ENCODE measurements at places on chromosomes 4 and X.

GRCh38 chrX:25597551-25597950 is 540.6 kb upstream of the MAGEB18 start:
- no peak for DNase-seq

DNA sequence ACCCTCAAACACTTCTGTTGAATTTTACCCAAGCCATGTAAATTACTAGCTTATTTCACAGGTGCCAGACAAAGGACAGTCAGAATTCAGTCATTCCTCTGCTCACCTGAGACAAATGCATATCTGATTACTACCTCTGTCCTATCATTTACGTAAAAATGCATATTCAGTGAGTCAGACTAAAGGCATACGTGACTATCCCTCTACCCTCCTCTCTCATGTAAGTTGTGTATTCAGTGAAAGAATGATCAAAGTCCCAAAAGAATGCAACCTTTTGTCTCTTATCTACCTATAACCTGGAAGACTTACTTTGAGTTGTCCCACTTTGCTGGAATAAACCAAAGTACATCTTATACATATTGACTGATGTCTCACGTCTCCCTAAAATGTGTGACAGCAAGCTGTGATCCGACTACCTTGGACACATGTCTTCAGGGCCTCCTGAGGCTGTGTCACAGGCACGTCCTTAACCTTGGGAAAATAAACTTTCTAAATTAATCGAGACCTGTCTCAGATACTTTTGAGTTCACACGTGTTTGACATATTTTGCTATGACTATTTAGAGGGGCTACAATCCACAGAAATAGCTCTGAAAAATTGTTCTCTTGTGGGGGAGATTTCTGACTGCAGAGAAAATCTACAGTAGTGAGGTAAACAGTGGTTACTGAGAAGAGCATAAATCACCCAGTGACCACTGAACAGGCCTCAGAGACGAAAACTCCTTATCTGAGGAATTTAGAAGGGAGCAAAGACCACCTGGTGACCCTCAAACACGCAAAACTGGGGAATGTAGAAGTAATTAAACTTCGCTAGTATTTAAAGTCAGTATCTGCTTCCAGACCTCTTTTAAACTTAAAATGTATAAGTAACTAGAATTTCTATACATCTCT is 1575.8 kb downstream of the STIM2 start:
- no peak for DNase-seq

DNA sequence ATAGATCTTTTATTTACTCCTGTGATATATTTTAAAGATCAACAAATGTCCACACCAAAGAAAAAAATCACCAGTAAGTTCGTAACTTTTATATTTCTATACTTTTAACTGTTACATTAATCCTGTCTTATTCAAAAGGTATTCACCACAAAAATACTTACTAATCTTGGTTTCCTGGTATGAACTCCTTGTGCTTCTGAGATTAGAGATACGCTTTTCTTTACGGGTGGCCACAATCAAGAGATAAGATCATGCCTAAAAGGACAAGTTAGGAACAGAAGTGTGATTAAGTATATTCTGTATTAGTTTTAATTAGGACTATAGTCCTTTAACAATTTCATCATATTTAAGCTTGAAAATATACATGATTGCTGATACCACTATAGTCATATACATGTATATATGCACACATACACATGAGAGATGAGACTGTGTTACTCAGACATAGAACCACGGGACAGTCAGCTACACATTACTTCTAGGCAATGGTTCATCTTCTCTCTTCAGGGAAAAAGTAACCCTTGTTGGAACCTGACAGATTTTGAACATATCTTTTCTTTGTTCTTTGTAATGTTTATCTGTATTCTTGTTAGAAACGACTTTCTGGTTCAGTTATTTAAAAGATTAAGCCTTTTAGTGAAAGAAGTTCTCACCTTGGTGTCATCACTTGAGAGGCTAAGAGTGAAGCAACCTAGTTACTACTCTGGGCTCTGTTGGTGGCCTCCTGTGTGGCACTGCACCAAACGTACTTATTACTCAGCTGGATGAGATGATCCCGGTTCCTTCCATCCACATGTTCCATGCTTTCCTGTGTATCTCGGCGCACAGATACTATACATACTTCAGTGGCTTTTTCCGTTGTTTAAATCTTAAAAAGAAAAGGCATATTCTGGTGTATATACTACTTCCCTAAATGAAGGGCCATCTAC is 146.1 kb downstream of the CBR4 start:
- no peak for DNase-seq

DNA sequence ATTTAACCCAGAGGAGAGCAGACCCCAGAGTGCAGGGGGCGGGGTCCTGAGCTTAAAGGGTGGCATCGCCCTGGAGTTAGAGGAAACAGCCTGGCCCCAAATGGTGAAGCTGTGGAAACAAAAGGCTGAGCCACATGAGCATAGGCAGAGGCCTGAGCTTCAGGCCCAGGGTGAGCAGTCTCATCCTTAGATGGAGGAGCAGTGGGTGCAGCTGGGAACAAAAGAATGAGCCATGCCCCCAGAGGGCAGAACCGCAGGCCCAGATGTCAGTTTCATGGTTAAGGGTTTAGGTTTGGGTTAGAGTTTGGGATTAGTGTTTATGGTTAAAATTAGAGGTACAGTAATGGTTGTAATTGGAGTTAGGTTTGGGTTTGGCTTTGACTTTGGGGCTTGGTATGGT is 44.4 kb upstream of the IL9R start:
- no peak for DNase-seq

GRCh38 chrX:125202591-125203248 is 117.0 kb upstream of the TEX13C start:
- peak; percentile 29 for DNase-seq

- DNase-seq, result no peak
These were observed 63.0 kb downstream of the ANK2 start for GRCh38 chr4:113112338-113112978.

- DNase-seq, result no peak
These were observed 74.2 kb downstream of the TAF1 start for GRCh38 chrX:71440401-71440800.

DNA sequence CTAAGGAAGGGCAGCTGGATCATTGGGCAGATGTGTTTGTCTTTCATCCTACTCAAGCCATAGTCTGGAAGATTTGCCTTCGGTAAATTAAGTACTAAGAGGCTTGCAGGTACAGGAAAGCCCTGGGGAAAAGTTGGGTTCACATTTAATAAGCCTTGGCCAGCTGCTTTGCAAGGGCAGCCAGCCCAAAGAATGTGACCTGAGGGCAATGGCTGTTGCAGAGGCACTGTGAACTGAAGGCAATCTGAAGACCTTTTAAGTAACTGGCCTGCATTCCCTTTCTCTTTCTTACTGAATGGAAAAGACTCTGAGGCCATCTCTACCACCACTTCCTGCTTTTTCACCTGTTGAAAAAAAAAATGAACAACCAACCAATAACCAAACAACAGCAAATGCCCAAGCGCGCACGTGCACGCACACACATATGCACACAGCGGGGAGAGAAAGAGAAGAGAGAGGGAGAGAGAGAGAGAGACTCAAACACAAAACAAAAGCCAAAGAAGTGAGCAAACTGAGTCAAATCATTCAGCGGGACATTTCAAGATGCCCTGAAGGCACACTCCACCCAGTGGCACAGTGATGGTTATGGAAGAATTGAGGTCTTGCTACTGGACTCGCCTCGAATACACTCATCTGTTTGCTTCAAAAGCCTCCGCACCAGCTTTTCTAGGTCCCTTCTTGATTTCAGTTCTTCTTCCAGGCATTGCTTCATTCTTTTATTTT is 19.6 kb downstream of the CD40LG start:
- DNase-seq, result no peak

DNA sequence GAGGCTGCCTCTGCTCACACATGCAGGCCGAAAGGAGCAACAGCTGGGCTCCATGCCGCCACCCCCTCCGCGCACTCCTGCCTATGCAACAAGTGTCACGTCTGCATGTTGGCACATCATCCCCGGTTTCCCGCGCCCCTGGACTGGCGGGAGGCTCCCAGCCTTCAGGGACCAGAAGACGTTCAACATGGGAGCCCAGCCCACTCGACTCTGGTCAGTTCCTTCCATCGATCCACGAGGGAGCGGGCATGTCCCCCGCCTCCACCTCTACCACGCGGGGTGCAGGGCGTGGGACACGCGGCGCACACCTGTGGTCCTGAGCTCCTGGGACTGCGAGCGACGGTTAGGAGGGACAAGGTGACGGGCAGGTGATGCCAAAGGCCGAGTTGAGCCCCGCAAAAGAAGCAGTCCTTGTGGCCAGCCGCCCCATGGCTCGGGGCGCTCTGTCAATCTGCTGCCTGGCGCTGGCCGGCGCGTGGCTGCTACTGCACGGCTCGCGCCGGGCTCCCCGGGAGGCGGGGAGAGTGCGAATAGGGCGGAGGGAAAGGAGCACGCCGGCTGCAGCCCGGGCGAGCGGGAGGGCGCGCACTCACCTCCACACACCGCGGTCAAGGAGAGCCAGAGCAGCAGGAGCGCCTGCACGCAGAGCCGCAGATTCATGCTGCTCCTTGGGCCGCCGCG is 645 bp downstream of the APLN start:
- DNase-seq, result peak; percentile 59
